Kidney epithelial cell (primary cell): ENCODE measurements at places on chromosomes 5 and 9. TPM values are rescaled to one million over a fixed set of nuclear protein-coding genes. Genes with fewer than 3 reads are reported as not detected.

- DNase-seq = no peak
Observed at GRCh38 chr5:407801-408268, 35.1 kb upstream of the EXOC3 start.

DNA sequence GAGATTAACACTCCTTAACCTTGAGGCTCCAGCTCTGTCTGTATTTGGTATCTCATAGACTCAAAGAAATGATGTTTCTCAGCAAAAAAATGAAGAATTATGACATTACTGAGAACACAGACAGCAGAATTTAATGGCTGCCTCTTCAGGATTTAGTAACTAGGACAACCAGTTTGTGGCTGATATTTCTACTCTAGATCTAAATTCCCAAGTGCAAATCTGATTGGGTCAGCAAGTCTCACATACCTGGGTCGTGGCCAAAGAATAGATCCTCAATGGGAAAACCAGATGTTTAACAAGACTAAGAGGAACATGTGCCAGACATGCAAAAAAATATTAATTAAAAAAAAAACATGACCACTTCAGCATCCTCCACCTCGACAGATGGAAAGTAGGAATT, 608.9 kb downstream of the DTWD2 start:
- no peak for DNase-seq

GRCh38 chr9:109934136-109934856, 154.3 kb downstream of the PALM2AKAP2 start:
- no peak for DNase-seq

DNA sequence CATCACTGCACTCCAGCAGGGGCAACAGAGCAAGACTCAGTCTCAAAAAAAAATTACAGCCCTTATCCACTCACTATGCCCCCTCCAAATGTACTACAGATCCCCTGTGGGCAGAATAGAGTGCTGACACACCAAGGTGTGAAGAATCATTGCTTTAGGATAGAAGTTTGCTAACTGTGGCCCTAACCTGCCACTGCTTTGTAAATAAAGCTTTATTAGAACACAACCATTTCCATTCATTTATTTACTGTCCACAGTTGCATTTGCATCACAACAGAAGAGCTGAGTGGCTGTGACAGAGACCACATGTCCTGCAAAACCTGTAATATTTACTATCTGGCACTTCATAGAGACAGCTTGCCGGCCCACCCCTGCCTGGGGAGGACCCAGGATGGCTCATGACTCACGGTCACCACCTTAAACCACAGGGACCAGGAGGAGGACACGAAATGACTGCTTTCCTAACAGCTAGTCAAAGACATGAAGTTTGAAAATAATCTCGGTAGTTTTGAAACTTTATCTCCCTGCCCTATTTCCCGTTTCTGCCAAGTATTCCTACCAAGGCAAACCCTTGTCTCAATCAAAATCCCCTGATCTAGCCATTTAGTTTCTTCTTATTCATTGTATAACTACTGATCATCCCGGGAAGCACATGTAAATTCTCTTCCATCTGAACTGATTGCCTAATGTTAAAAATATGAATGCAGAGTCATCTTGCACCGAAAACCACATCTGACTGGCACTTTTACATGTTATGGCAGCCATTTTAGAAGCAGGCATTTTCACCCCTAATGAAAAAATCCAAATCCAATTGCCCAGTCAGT, 206.1 kb downstream of the SLIT3 start:
- no peak for DNase-seq

Gene FOXD4L3
- not detected in 2 replicates for total RNA-seq

DNA sequence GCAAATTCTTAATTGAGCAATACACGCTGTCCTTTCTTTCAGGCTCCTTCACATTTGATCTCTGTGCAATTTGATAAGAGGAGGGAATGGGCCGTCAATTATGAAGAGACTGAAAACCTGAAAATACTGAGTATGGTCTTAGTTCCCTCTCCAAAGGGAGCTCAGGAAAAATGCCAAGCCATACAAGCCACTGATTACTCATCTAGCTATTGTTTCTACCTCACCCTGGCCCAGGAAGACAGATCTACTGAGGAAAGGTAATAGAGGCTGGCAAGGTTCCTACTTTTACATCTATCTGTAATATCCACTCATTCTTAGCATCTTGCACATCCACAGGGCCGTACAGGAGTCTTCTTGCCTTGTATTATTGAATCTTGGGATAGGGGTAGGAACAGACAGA, 23.7 kb upstream of the TNC start:
- DNase-seq = no peak

- no peak for DNase-seq
Observed at GRCh38 chr5:153678617-153679329, 188.3 kb downstream of the GRIA1 start.

Gene KLF9
- total RNA-seq = 9.7 and 11.0 TPM in 2 replicates

GRCh38 chr9:24953070-24953469, 407.4 kb upstream of the IZUMO3 start:
- DNase-seq = no peak

DNA sequence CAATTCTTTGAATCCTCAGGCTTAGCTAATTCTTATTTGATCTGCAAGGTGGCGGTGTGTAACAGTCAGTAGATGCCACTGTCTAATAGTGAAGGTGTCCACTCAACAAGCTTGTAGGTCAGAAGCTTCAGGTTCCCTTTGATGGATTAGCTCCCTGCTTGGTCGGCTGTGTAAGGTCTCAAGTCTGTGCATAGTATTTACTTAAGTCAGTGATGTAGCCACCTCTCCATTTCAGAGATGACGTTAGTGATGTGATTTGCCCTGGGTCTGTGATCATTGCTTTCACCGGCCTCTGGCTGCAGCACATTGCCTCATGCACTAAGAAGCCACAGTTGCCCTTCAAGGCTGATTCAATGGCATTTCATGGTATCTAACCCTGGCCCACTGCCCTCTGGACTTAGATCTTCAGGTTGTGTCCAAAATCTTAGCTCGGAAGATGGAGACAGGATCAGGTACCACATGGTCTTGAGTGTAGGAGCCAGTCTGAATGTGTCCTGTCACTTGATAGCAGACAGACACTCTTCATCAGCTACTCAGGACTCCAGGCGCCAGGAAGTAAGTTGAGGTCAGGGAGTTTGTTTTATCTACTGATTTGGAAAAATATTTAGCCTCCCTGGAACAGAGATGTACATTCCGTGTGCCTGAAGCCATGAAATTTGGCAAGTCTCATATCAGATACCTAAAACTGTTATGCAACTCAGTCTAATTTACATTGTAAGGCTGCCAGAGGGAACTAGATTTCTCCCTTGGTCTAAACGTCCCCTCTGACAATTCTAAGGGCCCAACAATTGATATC, 42.9 kb downstream of the SUB1 start:
- no peak for DNase-seq

Gene HSD17B3
- not detected in 2 replicates for total RNA-seq

Gene RNF145
- 46.7 and 52.9 TPM in 2 replicates for total RNA-seq

Gene NOXA1
- total RNA-seq = 0.84 and 1.8 TPM in 2 replicates
